ENCODE measurements at places on chromosomes 6 and 20. TPM values are rescaled to one million over a fixed set of nuclear protein-coding genes. Genes with fewer than 3 reads are reported as not detected.

DNA sequence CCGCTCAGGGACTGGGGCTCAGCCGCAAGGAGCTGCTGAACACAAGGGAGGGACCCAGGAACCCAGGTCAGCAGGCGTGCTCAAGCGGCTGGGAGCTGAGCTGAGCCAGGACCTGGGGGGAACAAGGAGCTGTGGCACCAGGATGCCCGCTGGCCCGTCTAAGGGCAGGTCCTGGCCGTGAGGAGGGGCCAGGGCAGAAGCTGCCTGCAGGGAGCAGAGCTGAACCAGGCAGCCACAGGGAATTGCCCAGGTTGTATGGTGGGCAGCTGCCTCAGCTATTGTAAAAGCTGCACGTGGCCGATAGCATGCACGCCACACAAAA is 133.3 kb downstream of the AGPAT4 start:
- no peak for DNase-seq

DNA sequence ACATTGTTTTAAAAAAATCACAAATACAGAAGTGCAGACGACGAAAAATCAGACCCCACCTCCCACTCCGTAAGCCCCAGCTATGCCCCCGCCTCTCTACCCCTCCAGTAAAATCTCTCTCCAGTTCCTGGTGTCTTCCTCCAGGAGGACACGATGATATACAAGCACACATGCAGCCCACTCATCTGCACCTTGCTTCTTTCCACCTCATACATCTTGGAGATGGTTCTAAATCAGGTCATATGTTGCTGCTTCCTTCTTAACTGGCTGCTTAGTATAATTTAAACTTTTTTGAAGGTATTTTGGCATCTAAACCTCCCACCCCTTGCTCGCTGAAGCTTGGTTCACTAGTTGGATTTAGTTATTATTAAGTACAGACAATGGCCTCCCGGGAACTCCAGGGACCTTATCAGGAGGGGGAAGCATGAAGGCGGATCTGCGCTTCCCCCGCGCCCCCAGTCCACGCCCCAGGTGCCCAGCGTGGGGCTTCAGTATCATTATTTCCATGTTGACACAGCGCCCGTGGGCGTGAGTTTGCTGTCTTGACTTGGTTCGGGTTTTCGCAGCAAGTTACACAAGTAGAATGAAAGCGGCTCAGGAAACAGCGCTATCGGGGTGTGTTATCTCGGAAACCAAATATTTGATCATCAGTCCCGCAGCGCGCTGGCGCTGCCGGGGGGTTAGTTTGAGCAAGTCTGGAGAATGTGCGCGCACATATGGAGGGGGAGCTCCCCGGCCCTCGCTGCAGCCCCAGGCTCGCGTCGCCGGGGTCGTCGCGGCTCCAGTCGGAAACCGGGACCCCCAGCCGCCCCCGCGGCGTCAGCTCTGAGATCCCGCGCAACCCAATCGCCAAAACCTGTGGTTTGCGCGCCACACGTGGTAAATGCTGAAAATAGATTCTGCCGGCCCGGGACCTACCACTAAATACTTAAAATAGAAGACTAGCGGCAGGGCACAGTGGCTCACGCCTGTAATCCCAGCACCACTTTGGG is 2.3 kb downstream of the BMP7 start:
- no peak for DNase-seq

GRCh38 chr20:11952639-11953038 is 34.9 kb downstream of the BTBD3 start:
- DNase-seq = no peak

DNA sequence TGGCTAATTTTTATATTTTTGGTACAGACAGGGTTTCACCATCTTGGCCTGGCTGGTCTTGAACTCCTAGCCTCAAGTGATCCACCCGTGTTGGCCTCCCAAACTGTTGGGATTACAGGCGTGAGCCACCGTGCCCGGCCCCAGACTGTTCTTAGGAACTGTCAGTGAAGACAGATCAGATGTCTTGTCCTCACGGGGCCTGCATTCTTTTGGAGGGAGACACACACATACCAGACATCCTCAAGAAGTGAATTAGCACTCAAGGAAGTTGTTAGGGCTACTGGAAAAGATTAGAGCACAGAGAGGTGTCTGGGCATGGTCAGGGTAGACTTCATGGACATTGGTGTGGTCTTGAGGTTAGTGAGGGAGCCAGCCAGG is 10.3 kb upstream of the LPIN3 start:
- no peak for DNase-seq

CD109 gene
- 32.3 TPM for total RNA-seq

TMEM200A gene
- 0.43 TPM for total RNA-seq

DNA sequence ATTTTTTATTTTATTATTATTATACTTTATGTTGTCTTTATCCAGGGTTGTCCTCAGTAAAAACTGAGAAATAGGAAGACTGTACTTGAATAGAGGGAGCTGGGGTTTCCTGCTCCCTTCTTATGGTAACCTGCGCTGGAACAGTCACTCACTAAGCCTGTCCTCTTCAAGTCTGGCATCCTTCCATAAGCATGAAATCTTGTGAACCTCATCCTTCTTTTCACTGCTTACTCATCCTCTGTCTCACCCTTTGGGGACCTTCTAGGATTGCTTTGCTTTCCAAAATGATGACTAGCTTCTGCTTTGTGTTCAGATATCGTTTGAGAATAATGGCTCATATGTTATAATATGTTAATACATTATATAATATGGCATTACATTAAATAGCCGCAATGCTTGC is 90.6 kb downstream of the C6orf118 start:
- DNase-seq = peak; percentile 72

DNA sequence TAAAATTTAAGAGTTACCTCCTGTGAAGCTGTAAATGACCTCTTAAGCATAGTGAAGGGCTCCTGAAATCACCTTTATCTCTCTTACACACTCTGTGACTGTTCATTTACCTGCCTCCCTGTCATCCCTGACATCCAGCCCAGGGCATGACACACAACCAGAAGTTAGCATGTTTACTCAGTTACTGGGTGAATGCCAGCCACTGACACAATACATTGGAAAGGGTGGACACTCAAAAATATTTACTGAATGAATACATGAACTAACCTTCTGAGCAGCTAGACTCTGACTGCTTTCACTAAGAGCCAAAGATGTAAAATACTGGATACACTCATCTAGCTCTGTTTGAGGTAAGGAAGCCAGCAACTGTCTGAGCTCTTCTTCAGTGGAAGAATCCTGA is 25.3 kb downstream of the SERAC1 start:
- DNase-seq = peak; percentile 14

SPDEF gene
- total RNA-seq = not detected

- DNase-seq = peak; percentile 34
Measured at GRCh38 chr6:55886185-55886836, 10.9 kb upstream of the BMP5 start.

- peak; percentile 43 for DNase-seq
Measured at GRCh38 chr6:161407581-161407980, 133.7 kb upstream of the AGPAT4 start.

- DNase-seq = no peak
Measured at GRCh38 chr20:5267092-5267491, 49.7 kb downstream of the PROKR2 start.

DNA sequence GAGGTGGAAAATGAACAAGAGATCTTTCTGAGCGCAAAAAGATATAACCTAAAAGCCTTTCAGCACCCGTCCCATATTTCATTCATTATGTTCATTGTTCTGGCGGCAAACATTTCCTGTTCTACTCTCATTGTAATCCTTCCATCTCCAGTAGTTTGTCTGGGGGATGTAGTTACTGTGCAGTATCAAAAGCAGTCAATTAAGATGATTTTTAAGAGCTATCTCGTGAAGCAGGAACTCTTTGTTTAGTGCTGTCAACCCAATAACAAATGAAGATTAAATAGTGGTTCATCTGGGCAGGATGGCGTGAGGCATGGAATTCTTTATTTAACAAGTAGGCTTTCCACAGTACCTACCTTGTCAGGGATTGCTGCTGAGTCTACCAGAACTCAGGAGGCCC is 876.7 kb downstream of the HACE1 start:
- DNase-seq = no peak

- DNase-seq = no peak
Measured at GRCh38 chr6:94376876-94377275, 957.5 kb upstream of the EPHA7 start.

FAM209B gene
- not detected for total RNA-seq

ERVFRD-1 gene
- not detected for total RNA-seq

DNA sequence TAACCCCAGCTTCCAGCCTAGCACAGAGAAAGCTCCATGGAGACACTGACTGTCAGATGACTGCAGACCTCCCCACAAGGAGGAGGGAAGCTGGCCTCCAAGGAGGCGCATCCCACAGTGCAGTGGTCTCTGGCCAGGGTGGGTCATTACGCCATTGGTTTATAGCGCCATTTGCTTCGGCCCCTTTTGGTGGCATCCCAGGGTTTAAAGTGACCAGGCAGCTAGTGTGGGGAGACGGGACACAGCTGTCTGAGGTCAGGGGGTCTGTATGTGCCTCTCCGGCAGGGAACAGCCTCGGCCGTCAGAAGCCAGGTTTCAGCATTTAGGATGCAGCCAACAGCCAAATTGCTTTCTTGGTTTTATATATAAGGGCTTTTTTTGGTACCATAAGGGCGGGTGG is 15.8 kb upstream of the PMEPA1 start:
- DNase-seq = no peak

DNA sequence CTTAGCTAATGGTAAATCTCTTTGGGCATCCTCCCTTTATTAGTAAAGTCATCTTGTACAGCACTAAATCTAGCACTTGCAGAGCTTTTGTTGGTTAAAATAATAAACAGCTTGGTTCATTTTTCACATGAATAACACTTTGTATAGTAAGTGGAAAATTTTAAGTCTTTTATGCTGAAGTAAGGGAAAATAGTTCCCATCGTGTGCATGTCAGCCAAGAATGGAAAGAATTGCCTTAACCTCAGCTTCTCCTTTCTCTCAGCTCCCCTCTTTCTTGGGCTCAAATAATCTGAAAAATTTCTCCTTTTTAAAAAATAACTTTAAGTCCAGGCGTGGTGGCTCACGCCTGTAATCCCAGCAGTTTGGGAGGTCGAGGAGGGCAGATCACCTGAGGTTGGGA is 16.6 kb downstream of the SNRPC start:
- no peak for DNase-seq

Data from myocyte (in vitro differentiated cells).